ENCODE measurements at places on chromosomes 7 and 10.
A peak's percentile ranks its signal among the peaks of the same experiment; 100 is the strongest.

DNA sequence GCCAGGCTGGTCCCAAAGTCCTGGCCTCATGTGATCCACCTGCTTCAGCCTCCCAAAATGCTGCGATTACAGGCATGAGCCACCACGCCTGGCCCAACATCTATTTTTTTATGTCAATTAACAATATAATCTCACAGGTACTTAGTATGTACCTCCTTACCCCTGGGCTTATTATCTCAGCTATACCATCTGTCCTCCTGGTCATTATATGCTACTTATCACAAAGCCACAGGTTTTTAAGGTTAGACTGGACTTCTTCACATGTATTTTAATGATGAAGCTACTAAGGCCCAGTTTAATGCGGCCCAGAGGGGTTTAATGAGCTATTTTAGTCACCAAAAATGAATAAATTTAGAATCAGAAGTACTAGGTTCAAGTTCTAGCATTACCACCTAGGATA, 3.4 kb downstream of the NSUN6 start:
- no peak for DNase-seq

DNA sequence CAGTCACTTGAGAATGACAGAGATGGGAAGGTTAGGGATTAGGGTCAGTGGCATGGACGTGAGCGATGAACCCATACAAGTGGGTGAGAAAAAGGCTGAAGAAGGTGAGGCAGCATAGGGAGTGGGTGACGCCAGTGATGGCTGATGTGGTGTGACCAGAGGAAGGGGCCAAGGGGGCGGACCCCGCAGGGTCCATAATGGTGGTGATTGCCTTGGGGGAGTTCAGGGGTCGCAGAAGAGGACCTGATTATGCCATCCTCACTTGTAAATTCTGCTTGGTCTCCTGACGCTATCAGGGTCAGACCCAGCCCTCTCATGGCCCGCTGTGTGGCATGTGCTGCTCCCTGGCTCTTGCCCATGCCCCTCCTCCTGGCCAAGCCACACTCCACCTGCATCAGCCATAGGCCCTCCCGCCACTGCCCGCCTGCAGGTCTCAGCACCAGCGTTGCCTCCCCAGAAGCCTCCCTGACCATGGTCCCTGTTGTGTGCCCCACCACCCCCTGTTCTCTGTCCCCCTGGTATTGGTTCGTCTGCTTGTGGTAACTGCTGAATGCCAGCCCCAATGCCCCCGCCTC, 235.7 kb downstream of the EBF3 start:
- DNase-seq = no peak

- no peak for DNase-seq
These were observed 115.8 kb upstream of the TMEM168 start for GRCh38 chr7:112905950-112906349.

DNA sequence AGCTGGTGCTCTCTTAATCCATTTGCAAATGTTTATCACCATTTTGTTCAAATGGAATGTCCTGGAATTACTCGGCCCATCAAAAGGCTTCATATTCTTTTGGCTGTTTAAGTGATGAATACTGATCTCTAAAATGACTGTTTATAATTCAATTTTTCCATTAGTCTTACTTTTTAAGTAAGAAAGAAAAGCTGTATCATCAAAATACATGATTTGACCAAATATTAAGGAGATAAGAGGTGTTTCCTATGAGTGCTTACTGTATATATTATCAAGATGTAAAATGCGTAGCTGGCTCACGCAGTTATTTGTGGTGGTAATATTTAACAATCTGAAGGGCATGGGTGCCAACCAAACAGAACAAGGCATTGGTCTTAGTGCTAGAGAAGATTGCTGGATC, 51.2 kb downstream of the OTUD1 start:
- DNase-seq = no peak

DNA sequence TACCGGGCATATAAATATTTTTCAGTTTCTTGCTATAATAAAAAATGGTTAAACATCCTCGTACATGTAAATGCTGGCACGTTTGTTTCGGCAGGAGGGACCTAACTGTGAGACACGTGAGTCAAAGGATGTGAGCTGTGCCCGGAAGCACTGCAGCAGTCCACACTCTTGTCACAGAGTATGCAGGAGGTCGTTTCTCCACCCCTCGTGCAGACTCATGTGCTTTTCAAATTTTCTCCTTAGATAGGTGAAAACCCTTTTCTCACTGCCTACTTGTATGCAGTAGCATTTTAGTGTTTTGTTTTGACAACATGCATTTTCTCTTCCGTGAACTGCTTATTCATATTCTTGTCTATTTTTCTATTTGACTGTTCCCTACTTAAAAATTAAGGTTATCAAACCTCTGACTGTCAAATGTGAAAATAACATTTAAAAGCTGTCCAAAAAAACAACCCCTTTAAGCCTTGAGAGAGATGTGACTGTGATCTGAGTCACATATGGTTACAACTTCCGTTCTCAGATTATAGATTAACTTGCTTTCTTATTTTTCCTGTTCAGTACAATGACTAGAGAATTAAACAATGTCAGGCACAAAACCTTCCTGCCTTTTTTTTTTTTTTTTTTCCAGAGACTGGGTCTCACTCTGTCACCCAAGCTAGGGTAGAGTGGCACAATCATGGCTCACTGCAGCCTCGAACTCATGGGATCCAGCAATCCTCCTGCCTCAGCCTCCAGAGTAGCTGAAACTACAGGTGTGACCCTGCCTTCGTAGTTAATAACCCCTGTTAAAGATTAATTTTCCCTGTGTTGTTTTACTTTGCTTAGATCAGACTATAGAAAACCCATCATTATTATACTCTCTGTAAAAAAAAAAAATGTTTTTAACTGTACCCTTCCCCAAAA, 45.1 kb downstream of the DPY19L1 start:
- no peak for DNase-seq

GRCh38 chr10:103231047-103231551, 14.6 kb upstream of the RPEL1 start:
- DNase-seq = no peak

- DNase-seq = no peak
These were observed 186.7 kb upstream of the LYZL2 start for GRCh38 chr10:30816159-30816819.

- DNase-seq = peak; percentile 48
These were observed 180.3 kb upstream of the GRB10 start for GRCh38 chr7:50962962-50963374.

GRCh38 chr10:85666102-85666501, 700.5 kb downstream of the GRID1 start:
- DNase-seq = no peak

GRCh38 chr10:100983868-100984671, 3.2 kb downstream of the MRPL43 start:
- DNase-seq = no peak

DNA sequence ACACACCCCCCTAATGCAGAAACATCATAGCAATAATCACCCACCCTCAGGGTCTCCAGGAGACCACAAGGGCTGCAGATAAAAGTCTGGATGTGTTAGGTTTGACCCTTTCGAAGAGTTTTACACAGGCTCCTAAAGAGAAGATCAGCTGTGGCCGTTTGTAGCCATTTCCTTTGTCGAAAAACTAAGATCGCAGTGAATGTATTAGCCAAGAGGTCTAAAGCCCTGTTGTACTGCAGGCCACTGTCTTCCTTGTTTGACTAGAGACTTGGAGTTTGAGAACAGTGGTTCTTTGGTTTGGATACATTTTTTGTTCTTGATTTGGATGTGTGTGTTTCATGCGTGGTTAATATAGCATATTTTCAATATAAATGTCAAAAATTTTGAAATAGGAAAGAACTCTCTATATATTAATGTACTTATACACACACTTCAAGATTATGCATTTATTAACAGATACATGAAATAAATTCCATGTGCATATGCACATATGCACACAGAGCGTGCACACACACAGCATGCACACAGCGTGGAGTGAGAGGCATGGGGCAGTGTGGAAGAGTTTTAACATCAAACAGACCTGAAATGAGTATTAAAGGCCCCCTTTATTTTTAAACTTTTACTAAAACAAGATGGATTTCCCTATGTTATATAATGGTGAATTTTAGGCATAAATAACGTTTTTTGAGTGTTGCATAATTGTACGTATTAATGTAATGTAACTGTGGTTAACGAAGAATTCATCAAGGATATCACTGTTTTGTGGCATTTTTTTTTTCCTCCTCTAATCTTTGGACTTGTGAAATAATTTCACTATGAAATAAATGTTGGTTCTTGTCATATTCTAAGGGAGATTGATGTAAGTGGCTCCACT, 2.2 kb downstream of the IKZF1 start:
- DNase-seq = peak; percentile 50

DNA sequence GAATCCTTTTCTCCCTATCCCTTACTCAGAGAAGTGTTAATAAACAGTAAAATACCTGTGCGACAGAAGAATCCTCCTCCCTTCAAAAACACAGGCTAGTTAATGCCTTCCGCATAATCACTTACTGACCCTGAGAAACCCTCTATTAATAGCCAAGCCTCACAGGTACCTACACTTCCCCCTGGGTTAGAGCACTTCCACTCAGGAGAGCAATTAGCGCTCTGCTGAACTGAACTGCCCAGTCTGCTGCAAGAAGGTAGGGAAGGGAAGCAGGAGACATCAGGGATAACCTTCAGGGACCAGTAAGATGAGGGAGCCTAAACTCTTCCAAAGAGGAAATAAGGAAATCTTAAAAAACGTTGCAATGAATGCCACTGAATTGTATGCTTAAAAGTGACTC, 39.6 kb downstream of the KIAA1549 start:
- DNase-seq = no peak

DNA sequence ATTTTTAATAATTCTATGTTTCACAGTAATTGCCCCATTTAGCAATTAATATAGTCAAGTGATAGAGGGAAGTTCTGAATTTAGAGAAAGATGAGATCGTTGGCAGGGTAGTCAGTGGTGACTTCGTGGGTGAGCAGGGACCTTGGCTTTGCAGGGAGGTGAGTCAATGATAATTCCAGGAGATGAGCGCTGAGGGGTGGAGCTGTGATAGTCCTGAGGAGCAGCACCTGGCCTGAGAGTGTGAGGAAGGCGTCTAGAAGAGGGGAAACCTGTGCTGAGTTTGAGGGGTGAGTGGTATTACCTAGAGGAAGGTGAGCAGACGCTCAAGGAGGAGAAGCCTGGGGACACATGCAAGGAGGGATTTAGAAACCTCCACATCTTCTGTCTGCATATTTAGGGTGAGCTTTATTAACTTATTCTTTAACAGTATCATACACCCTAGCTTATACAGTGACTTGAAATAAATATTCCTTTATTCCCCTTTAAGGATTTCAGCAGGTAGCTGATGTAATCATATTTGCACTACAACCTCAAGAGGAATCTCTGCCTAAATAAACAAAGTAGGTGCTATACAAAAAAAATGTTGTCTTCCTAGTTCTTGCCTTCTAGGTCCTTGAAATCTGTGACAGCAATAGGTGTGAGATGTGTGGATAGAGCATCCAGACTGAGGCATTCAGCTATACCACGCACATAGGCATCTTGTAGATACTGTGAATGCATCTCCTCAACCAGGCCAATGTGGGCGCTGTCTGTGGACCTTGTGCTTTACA, 2.1 kb upstream of the TRIL start:
- no peak for DNase-seq

DNA sequence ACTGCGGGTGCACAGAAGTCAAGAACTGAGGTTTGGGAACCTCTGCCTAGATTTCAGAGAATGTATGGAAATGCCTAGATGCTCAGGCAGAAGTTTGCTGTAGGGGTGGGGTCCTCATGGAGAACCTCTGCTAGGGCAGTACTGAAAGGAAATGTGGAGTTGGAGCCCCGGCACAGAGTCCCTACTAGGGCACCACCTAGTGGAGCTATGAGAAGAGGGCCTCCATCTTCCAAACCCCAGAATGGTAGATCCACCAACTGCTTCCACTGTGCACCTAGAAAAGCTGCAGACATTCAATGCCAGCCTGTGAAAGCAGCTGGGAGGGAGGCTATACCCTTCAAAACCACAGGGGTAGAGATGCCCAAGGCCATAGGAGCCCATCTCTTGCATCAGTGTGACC, 1336.0 kb upstream of the CELF2 start:
- no peak for DNase-seq

DNA sequence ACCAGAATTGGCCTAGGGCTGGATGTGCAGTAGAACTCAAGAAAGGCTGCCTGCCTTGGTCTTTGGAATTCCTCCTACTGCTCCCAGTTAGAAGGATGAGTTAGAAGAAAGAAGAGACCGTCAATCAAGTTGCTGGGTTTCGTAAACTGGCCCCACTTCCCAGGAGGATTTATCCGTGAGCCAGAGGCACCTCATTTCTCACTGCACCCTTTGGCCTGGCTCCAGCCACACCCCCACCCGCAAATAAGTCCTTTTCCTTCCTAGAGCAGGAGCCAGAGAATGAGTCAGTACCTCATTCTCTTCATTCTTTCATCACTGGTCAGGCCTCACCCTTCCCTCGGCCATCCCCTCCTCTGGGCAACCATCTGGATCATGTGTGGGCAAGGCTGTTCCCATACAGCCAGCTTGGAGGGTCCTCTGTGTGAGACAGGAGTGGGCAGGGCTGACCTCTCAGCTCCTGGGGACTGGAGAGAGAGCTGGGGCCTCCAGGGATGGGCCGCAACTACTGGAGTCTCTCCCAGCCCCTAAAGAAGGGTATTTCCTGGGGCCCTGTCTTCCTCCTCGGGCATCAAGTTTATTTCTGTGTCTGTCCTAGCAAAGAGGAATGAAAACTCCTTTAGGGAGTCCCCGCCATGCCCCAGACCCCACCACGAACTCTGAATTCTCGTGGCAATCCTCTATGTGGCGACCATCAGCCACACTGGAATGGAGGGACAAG, 87.2 kb upstream of the DUSP5 start:
- DNase-seq = no peak

- no peak for DNase-seq
These were observed 2.9 kb upstream of the FRMD4A start for GRCh38 chr10:14333606-14334005.

DNA sequence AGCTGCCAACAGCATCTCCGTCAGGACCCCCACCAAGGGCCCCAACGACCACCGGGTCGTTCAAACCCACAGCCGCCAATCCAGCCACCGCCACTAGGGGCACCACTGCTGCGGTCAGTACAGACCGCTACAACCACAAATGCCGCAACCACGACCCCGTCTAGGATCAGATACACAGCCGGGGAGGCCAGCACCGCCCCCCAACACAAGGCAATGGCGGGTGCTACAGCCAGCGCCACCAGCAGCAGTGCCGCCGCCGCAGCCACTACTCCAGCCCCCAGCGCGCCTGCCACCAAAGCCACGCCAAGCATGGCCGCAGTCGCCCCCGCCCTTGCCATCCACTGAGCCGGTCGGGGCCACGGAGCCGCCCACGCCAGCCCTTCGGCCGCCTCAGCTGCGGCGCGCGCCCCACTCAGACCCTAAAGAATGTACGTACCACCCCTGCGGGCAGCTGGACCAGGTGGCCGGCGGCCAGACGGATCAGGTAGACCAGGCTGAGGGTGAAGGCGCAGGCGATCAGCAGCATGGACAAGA, 473 bp downstream of the CYP51A1 start:
- DNase-seq = peak; percentile 76

All from hematopoietic multipotent progenitor cell treated with erythropoietin and hydrocortisone succinate and interleukin-3 and kit ligand, for 17 days (in vitro differentiated cells).